ENCODE measurements at places on chromosomes 1 and 21.

DNA sequence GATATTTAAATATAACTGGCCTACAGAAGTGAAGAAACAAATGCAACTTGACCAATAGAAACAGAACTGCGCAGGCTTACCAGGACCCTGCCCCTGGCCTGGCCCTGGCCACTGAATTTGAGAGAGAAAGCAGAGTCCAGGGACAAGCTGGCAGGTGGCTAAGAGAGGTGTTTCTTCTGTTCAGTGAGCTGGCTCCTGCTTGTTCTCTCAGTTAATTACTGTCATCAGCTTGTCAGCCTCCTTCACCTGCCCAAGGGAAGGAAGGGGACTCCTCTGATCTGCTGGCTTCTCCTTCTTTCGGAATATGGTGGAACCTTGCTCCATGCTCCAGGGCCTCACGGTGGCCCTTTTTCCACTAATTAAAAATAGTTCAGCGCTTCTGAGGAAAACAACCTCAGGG lies 388.4 kb downstream of the DISC1 start:
- no peak for DNase-seq

- no peak for DNase-seq
Observed at GRCh38 chr1:14452551-14452950, 145.9 kb upstream of the KAZN start.

- DNase-seq, result no peak
Observed at GRCh38 chr21:26914557-26914956, 52.3 kb downstream of the ADAMTS5 start.

GRCh38 chr1:221994274-221994698 lies 252.4 kb upstream of the DUSP10 start:
- no peak for DNase-seq

GRCh38 chr1:185808631-185809030 lies 74.4 kb downstream of the HMCN1 start:
- no peak for DNase-seq

GRCh38 chr1:226870026-226870400 lies 403 bp upstream of the PSEN2 start:
- no peak for DNase-seq

GRCh38 chr1:38029685-38030511 lies 16.7 kb downstream of the POU3F1 start:
- no peak for DNase-seq

- DNase-seq, result no peak
Observed at GRCh38 chr1:247337250-247337746, 5.6 kb upstream of the ZNF496 start.

DNA sequence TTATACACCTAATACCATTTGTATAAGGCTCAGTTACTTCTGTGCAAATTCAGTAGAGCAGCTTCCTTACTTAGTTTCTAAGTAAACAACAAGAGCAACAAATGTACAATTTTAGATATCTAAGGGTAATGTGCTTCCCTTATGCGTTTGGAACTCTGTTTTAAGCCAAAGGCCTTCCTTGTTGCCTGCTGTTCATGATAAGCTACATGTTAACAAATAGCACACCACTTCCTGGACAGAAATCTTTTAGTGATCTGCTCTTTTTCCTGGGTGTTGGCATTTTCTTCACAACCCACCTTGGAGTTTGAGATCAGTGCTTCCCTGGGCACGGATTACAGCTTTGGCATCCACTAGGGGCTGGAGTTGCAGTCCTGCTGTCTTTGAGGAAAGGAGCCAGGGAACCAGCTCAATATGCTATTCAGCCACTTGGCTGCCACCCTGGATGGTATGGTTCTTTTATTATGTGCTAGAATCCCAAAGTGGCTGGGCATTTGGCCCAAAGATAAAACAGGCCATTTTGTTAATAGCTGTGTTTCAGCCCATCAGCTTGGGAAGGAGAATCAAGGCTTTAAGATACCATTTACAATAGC lies 55.6 kb upstream of the ADAR start:
- no peak for DNase-seq

GRCh38 chr1:198161718-198162090 lies 4.9 kb downstream of the NEK7 start:
- no peak for DNase-seq

DNA sequence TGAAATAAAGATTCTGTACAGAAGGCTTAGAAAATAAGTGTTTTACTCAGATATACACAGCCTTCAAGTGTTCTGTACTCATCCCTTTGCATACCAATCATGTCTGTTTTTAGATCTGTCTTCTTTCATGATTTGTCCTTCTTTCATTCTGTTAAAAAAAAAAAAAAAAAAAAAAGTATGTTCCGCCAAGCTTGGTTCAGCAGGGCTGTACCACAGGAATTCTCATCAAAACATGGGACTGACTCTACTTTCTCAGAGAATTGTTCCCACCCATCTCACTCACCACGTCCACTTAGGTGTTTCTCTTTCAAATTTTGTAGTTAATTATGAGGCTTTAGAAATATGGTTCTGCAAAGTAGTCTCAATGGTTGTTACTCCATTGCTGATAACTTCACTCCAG lies 119.0 kb downstream of the AK5 start:
- no peak for DNase-seq

GRCh38 chr1:99227056-99227897 lies 37.0 kb upstream of the PLPPR4 start:
- no peak for DNase-seq

GRCh38 chr1:94765958-94766357 lies 54.2 kb upstream of the SLC44A3 start:
- no peak for DNase-seq

DNA sequence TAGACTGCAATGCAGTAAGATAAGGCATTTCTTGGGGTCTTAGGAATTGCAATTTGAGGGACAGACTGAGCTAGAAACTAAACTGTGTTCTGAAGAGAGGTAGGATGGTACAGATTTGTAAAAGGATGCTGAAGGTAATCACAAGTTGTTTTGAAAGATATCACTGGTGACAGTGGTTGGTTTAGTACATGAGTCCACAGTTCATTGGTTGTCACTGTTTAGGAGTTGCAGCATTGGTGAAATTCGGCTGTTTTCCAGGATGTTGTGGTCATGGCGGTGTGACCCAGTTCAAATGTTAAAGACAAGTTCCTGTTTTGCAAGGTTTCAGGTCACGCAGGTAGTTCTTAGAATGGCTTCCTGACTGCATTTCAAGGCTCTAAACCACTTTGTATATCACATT lies 292.8 kb upstream of the B3GALT2 start:
- peak; percentile 56 for DNase-seq

DNA sequence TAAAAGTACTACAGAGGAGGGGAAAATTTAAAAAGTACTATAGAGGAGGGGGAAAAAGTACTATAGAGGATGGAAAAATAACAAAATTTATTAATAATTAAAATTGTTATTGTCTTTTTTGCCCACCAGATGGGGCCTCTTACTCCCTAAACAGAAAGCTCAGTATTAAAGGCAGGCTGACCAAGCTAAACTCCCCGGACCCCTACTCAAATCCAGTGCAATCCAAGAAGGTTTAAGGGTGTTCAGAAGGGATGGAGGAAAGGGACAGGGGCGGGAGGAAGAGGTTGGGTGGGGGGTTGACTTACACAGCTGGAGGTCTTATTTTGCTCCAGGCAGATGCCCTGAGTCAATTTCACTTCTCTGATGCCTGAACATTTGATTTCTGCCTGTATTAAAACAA lies 13.7 kb downstream of the CD34 start:
- DNase-seq, result no peak

GRCh38 chr1:76086597-76086996 lies 12.1 kb downstream of the ST6GALNAC3 start:
- no peak for DNase-seq

DNA sequence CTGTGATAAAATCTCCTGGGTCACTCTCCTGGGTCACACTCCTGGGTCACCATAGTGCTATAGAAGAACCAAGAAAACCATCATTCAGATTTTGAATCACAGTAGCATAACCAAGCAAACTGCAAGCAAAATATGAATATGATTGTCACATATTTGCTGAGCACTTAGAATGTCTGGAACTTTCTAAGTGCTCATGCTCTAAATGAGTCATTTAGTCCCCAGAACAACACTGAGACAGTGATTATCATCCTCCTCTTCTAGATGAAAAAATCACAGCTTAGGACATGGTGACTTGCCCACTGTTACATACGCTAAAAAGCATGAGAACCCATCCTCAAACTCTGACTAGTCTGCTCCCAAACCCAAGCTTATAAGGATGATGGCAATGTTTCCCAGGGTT lies 39.5 kb upstream of the DDAH1 start:
- DNase-seq, result no peak

DNA sequence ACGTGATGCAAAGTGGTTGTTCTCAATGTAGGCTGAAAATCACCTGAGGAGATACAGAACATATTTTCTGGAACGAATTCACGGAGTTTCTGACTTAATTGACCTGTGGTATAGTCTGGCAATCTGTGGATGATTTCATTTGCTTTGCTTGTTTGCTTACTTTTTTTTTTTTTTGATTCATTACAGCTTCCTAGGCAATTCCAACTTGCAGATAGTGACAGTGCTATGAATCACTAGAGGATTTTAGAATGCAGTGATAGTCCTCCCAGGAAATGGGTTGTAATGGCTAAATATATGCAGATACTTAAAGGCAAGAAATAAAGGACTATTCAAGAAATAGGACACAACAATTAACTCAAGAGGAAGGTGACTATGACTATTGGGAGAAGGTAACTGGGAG lies 1378.1 kb upstream of the PRMT6 start:
- no peak for DNase-seq

DNA sequence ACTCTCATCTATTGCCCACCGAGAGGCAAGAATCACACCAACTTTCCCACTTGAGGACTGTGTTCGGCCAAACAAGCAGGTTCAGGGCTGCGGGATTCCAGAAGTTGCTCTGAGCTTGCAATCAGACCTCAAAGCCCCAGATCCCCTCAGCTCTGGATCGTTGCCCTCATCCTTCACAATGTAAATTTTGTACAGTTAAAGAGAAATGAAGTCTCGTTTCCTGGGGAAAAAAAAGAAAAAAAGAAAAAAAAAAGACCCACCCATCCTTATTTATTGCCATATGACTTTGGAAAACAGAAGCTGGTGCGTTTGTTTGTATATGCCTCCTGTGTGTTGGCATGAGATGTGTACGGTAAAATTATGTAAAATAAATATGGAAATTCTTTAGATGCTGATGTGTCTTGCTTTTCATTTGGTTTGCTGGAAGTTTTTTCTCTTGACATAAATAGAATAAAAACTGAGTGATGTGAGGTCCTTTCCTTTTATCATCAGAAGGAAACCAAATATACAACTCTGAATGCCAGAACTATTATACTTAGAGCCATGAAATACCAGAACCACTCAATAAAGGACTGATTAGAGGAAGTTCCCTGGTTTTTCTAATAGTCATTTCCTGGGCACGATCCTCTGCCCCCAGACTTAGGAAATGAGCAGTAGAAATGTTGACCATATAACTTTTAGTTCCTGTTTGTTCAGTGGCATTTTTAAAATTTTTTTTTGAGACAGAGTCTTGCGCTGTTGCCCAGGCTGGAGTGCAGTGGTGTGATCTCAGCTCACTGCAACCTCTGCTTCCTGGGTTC lies 48.7 kb downstream of the LHX4 start:
- no peak for DNase-seq

DNA sequence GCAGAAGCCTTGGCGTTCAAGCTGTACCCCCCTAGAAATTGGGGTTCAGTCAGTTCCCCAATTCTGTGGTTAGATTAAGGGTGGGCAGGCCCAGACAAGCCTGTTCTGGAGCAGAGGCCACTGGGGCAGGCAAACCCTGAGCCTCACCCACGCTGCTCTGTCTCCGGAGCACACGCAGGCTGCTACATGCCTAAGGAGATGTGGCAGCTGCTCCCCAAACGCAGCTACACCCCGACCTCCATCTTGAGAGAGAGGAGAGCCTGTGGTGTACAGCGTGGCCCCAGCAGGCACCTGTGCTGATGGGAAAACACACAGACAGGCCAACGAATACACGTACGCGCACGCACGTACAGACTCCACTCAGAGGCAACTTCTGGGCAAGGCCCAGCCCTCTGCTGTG lies 33.9 kb upstream of the GRHL3 start:
- no peak for DNase-seq

DNA sequence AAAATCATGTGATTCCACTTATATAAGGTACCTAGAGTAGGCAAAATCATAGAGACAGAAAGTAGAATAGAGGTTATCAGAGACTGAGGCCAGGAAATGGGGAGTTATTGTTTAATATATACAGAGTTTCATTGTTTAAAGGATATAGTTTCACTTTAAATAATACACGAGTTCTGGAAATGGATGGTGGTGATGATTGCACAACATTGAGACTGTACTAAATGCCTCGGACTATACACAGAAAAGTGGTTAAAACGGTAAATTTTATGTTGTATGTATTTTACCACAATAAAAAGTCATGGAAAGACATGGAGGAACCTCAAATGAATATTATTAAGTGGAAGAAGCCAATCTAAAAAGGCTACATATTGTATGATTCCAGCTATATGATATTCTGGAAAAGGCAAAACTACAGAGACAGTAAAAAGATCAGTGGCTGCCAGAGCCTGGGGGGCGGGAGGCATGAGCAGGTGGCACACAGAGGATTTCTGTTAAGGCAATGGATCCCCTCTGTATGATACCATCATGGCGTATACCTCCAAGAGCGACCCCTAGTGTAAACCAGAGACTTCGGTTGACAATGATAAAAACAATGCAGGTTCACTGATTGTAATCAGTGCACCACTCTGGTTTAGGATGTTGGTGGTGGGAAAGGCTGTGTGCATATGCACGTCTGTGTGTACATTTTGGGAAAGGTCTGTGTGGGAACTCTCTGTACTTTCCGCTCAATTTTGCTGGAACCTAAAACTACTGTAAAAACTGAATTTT lies 7.5 kb downstream of the C1orf198 start:
- DNase-seq, result no peak

- DNase-seq, result peak; percentile 9
Observed at GRCh38 chr21:31397939-31398338, 53.9 kb upstream of the TIAM1 start.

- DNase-seq, result no peak
Observed at GRCh38 chr1:61202854-61203598, 120.7 kb downstream of the NFIA start.

- DNase-seq, result no peak
Observed at GRCh38 chr21:28655471-28655870, 337.2 kb downstream of the LTN1 start.

GRCh38 chr1:115314092-115314491 lies 24.0 kb downstream of the NGF start:
- no peak for DNase-seq

GRCh38 chr1:33814166-33814565 lies 49.7 kb upstream of the HMGB4 start:
- no peak for DNase-seq

- DNase-seq, result no peak
Observed at GRCh38 chr1:30845904-30846290, 62.7 kb downstream of the SDC3 start.

- DNase-seq, result no peak
Observed at GRCh38 chr1:6035719-6036118, 10.0 kb upstream of the KCNAB2 start.

DNA sequence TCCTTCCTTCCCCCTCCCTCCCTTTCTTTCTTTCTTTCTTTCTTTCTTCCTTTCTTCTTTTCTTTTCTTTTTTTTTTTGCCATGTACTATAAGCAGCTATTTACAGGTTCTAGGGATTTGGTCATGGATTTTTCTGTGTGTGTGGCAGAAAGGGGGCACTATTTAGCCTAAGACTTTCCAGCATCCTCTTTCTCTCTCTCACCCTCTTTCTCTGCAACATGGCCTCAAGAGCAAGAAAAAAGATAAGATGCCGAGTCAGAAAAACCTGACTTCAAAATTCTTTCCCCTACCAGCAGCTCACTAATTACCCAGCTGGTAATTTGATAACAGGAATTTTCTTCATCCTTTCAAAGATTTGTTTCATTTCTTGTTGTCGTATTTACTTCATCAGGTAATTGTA lies 458.3 kb upstream of the ADAMTS5 start:
- no peak for DNase-seq

- no peak for DNase-seq
Observed at GRCh38 chr1:96926176-96926575, 204.6 kb downstream of the PTBP2 start.

Measured in activated CD4-positive, alpha-beta T cell treated with anti-CD3 and anti-CD28 coated beads, Interleukin-2, amount 50 U/mL, for 1 hour (primary cell).